Iris pigment epithelial cell (primary cell): ENCODE measurements at places on chromosomes 13 and 19.

- no peak for DNase-seq
Measured at GRCh38 chr13:27667946-27668345, 46.3 kb downstream of the POLR1D start.

DNA sequence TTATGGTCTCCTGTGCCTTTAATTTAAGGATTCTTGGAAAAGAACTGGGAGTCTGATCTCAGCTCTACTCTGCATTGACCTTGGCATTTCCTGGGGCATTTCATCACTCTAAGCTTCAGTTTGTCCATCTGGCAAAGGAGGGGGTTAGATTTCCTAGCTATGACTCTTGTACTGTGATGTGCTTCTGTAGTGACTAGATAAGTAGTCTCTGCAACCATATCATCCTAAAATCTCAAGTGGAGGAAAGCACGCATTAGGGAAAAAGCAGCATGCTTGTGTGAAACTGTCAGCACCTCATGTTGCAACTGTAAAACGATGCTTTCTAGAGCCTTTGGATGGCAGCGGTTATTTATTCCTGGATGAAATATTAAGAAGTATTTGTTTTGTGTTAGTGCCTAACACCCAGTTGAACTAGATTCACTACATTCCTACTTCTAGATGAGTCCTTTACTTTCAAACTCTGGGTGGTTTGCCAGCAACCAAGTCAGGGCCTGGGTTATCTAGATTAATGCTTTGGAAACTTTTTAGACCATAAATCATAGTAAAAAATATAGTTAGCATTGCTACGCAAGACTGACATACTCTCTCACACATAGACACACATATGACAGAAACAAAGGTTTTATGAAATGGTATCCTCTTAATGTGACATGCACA, 6.8 kb downstream of the WDFY2 start:
- DNase-seq: peak; percentile 92

DNA sequence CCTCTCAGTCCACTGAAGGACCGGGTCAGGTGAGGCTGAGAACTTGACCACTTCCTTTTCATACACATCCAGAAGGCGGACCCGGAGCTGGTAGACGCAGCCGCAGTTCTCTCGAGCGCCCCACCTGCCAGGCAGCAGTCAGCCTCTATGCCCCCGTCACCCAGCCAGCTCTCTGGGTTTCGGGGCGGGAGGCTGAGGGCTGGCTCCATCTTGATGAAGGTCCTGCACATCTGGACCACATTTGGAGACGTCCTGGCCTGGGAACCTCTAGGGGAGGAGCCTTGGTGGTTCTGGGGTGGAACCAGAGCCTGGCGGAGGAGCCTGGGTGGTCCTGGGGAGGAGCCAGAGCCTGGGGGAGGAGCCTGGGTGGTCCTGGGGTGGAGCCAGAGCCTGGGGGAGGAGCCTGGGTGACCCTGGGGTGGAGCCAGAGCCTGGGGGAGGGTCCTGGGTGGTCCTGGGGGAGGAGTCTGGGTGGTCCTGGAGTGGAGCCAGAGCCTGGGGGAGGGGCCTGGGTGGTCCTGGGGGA, 14.3 kb downstream of the MRPS12 start:
- DNase-seq: no peak

- DNase-seq: no peak
Measured at GRCh38 chr13:53237696-53238095, 209.1 kb downstream of the OLFM4 start.

- DNase-seq: peak; percentile 85
Measured at GRCh38 chr19:751501-752341, 809 bp downstream of the MISP start.
